ENCODE measurements at places on chromosomes 7 and 10.

DNA sequence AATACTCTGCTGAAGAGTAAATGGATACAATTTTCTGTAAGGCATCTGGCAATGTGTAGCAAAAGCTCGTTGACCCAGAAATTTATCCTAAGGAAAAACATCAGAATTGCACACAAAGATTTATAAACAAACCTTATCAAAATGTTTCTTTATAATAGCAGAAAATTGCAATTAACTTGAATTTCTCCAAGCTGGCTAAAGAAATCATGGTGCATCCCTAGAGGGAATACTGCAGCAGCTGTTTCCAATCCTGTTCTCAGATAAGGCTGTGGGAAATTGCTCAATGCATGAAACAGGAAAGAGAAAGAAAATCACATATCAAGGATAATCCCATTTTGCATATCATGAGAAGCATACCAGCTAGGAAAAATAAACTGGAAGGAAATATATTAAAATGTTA is 18.7 kb downstream of the TACR2 start:
- no peaks in the 10 kb centered on the region for H3K27me3 ChIP-seq
- no peak overlapping the region for H3K4me3 ChIP-seq
- H3K4me1 ChIP-seq = no peaks in the 10 kb centered on the region
- H3K36me3 ChIP-seq = peaks cover 84% of the 10 kb centered on the region
- DNase-seq = no peak

DNA sequence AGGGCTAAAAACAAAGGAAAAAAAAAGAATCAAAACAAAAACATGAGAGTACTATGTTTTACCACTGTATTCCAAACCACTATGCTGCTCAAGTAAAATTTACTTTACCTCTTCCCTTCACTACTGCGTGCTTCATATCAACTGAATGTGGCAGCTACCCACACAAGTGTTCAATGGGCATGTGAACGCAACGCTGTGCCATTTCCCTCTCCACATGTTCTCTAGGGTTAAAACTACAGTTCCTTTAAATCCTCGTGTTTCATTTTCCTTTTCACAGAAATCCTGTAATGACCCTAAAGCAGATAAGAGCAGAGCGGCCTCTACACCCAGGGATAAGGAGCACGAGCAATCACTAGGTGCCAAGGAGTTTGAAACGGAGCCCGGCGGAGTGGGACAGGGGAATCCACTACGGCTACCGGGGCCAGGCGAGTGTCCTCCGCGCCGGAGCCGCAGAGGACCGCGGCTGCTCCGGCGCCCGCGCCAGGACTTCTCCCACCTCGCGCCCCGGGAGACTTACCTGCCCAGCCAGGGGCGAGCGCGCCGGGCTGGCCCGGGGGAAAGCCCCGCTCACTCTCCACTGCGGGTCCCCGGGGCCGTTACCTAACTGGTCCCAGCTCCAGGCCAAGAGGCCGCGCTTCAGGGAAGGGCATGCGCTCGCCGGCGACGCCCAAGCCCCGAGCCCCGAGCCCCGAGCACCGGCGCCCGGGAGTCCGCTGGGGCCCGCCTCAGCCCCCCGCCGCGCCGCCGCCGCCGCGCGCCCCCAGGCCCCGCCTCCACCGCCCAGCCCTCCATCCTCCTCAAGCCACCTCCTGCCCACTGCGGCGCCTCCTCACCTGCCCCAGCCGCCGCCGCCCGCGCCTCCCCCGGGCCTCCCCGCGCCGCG is 711 bp downstream of the NAMPT start:
- no peaks in the 10 kb centered on the region for H3K27me3 ChIP-seq
- H3K27ac ChIP-seq = peak overlapping the region; percentile 88
- peaks cover 12% of the 10 kb centered on the region for H3K36me3 ChIP-seq
- H3K4me1 ChIP-seq = peaks cover 31% of the 10 kb centered on the region
- H3K4me3 ChIP-seq = peak overlapping the region; percentile 92

DNA sequence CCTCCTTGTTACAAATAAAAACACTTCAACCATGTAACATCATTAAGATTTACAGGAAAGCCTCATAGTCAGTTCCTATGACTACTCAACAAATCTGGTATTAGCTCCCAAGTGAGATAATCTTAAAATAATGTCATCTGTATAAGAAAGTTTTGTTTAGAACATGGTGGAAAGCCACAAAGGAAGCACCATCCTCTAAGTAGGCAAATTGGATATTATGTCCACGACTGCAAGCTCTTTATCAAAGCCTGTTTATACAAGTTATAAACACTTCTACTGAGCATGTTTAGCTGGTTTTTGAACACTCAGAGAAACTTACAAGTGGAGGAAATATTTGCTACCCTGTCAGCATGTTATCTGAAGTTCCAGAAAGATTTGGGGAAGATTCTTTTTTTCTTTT is 349.8 kb downstream of the ARL4A start:
- no peaks in the 10 kb centered on the region for H3K27me3 ChIP-seq
- no peak overlapping the region for H3K27ac ChIP-seq
- H3K36me3 ChIP-seq = no peaks in the 10 kb centered on the region
- H3K4me1 ChIP-seq = peaks cover under 1% of the 10 kb centered on the region
- H3K4me3 ChIP-seq = no peak overlapping the region
- DNase-seq = no peak

GRCh38 chr10:132375116-132375794 is 21.7 kb upstream of the PWWP2B start:
- no peak overlapping the region for H3K4me3 ChIP-seq
- peak; percentile 47 for DNase-seq
- H3K4me1 ChIP-seq = no peaks in the 10 kb centered on the region
- no peaks in the 10 kb centered on the region for H3K27me3 ChIP-seq
